ENCODE measurements at places on chromosomes 12 and 14.
A peak's percentile ranks its signal among the peaks of the same experiment; 100 is the strongest.

DNA sequence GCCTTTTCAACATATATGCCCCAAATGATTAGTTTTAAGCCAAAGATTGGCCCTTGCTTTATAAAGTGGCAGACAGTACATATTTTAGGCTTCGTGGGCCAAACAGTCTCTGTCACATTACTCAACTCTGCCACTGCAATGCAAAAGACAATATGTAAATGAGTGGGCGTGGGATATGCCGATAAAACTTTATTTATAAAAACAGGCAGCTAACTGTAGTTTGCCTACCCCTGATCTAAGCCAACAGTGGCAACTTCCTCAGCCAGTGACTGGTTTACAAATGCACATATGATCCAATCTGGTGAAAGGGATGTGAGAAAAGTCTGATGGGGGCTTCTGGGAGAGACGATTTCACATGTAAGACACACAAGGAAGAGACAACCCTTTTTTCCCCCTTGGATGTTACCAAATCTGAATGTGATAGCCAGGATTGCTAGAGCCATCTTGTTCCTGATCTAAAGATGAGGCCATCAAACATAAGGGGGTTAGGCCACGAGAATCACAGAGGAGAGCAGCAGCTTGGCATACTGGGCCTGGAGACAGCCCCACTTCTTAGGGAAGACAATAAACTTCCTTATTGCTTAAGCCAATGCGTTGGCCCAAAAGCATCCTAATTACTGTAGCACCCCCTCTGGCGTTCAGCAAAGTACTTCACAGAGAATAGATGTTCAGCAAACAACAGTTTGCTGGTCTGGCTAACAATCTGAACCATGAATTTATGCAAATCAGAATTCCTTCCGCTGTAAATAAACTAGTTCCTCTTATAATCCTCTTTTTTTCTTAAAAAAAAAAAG is 75.2 kb upstream of the TMCC3 start:
- peak; percentile 9 for DNase-seq

- DNase-seq, result peak; percentile 20
These were observed 195.4 kb downstream of the DUSP6 start for GRCh38 chr12:89156862-89157262.

DNA sequence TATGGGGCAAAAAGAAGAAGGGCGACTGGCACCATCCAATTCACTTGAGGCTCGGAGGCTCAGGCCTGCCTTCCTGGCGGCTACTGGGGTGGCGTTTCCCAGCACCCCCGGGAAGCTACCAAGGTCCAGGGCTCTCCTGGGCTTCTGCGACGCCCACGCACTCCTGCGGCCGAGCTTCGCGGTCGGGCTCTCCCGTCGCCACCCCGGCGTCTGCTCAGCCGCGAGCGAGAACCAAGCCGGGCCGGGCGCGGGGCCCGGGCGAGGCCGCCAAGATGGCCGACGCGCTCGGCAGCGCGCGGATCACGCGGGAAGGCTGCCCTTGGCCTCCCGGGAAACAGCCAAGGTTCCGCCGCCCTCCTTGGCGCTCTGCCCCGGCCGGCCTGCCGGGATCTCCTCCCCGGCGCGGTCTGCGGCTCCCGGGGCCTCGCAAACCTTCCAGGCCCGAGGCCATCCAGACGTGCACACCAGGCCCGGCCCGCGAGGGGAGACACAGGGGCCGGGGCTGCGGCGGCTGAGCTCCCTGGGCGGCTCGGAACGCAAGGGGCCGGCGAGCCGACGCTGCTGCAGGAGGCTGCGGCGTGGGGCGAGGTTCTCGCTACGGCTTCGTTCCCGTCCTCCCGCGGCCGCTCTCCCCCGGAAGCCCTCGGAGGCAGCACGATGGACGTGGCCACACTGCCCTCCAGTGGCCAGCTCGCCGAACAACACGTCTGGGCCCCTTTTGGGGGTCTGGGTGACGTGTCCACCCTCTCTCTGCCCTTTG is 23.5 kb upstream of the ZFP36L1 start:
- peak; percentile 95 for DNase-seq

- no peak for DNase-seq
These were observed 51.1 kb downstream of the EFCAB11 start for GRCh38 chr14:89903340-89903952.

DNA sequence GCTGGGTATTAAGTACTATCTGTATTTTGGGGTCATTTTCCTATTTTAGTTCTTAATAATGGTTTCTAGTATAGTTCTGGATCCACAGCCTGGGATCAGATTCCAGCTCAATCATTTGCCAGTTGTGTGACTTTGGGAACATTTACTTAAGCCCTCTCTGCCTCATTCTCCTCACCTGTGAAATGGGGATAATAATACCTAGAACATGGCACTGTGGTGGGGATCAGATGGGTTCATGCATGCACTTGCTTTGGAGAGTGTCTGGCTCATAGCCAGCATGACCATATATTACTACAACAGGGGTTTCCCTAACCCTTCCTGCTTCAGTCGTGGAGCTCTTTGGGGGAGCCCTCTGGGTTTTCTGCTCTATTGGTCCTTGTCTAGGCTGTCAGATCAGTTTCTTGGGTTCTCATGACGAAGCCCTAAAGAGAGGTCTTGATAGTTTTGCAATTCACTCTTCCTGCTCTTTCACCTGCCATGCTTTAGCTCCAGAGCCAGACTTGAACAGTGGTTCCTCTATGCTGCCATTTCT is 34.1 kb upstream of the SMOC1 start:
- DNase-seq, result no peak

- DNase-seq, result peak; percentile 44
These were observed 129.9 kb downstream of the CPNE8 start for GRCh38 chr12:38775457-38775856.

- no peak for DNase-seq
These were observed 11.8 kb downstream of the BAG5 start for GRCh38 chr14:103550451-103551337.

GRCh38 chr14:56514663-56515371 is 64.8 kb upstream of the TMEM260 start:
- DNase-seq, result peak; percentile 11

- DNase-seq, result no peak
These were observed 6.0 kb upstream of the SLC22A17 start for GRCh38 chr14:23358553-23359166.

DNA sequence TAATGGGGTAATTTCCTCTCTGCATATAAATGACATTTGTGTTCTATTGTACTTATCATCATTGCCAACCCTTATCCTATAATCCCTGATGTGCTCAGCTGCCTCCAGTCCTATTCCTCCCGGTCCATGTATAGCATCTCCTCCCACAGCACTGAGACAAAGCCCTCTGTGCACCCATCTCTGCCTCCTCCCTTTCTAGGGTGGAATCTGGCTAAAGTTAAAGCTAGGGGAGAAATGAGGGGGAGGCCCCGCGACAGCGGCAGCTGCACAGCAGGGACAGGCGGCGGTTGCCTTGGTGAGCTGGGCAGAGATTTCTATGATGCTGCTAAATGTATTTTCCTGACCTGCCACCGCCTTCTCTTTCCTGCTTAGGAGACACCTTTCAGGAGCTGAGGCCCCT is 12.8 kb upstream of the ZDHHC22 start:
- no peak for DNase-seq

DNA sequence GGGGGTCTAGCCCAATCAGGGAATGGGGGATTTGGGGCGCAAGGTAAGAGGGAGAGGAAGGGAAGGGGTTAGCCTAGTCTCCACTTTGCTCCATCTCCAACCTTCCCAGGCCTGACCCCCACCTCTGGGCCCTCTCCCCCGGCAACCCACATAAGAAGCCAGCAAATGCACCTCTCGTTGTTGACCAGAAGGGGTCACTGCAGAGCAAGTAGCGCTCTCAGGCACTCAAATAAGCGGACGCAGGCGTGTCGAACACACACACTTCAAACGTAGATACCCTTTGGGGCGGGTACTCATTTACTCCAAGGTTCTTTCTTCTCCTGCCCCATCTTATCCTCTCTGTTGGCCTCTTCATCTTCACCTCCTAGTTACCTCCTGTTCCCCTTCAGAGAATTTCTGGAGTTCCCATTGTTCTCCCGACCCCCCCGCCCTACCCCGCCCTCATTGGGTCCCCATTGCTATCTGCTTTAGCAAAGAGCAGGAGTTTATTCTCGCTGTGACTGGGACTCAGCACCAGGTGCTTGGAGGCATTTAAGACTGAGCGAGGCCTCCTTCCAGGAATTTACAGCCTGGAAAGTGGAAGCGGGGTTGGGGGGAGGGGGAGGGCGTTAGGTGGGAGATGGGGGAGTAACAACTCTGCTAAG is 1.5 kb upstream of the SRRM4 start:
- DNase-seq, result peak; percentile 61

DNA sequence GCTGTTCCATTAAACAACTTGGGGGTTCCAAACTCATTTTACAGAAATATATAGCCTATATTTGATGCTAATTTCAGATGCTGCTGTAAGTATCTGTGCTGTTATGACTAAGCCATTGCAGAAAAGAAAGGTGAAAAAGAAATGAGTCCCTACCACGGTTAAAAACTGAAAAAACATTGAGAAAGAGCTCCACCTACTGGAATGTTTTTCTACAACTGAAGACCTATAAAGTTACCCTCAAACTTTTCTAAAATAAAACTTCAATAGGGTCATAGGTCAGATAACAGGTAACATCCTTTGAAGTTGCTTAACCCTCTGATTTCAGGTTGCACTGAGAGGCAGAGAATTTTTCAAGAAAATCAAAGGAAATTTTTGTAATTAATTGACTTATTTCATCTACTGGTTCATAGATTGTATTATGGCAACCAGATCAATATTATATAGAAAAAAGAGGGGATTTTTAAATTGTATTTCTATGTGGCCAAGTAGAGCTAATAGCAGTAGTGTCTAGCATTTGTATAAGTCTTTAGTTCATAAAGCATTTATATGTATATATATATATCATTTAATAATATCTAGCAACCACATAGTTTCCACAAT is 279.9 kb downstream of the RPS29 start:
- DNase-seq, result peak; percentile 38

DNA sequence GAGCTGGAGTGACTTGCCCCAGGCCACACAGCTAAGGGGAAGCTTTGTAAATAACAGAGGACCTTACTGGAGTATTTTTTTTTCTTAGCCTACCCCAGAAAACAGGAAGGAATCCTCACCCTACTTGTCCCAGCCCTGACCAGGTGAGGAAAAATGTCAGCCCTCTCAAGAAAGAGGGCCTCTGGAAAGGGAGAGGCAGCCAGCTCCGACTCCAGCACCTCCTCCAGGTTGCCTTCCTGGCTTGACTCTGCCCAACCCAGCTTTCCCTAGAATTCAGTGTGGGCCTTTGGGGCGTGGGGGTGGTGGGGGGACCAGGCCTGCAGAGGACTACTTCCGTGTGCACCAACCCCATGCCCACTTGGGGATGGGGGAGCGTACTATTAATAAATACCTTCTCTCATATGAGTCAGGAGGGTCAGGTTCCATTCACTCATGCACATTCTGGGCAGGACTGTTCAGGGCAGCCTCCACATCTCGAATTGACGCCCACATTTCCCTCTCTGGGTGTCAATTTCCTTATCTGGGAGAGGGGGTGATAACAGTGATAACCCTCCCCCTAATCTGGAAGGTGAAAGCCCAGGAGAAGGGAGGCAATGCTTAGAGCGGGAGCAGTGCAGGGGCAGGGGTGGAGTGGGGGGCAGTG is 5.2 kb downstream of the RHOF start:
- DNase-seq, result no peak

GRCh38 chr14:31934767-31935266 is 142.3 kb upstream of the ARHGAP5 start:
- DNase-seq, result no peak

DNA sequence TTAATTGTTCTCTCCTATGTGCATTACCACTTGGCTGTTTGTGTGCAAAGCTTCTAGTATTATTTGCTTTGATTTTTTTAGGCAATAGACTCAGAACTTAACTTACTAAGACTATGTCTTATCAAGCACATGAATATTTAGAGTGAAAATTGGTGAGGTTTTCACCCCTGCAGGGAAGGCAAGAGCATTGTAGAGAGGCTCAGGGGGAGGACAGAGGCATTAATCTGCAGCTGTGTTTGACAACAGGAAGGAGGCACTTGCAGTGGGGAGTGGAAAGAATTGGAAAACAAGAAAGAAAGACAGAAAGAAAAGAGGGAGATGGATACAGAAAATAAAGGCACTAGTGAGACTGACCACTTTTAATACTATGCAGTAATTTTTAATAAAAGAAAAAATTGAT is 431.6 kb downstream of the PDZRN4 start:
- DNase-seq, result no peak

- no peak for DNase-seq
These were observed 23.8 kb downstream of the MYL2 start for GRCh38 chr12:110896559-110896958.

DNA sequence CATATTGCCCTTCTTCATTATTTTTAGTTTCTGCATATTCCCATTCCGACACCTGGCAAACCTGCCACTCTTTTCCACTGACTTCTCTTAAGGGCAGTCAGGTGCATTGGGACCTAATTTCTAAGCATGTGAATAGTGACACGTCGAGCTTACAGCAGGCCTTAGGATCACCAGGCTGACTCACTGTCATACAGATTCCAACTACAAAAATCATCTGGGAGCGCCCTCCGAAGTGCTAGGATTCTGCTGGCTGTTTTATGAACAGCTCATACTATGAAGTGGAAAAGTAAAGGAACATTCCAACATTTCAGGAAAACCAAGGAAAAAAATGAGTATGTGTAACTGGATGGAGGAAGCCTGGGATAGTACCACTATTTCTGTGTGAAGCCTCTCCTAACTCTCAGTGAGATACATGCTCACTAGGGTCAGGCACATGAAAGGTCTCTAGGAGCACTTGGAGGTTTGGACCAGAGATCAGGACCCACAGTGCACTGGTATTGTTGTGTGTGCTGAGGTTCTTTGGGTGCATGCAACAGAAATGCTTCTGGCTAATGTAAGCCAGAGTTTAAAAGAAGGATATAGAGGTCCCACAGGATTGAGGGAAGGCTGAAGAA is 257.4 kb downstream of the ZFP36L1 start:
- DNase-seq, result no peak

DNA sequence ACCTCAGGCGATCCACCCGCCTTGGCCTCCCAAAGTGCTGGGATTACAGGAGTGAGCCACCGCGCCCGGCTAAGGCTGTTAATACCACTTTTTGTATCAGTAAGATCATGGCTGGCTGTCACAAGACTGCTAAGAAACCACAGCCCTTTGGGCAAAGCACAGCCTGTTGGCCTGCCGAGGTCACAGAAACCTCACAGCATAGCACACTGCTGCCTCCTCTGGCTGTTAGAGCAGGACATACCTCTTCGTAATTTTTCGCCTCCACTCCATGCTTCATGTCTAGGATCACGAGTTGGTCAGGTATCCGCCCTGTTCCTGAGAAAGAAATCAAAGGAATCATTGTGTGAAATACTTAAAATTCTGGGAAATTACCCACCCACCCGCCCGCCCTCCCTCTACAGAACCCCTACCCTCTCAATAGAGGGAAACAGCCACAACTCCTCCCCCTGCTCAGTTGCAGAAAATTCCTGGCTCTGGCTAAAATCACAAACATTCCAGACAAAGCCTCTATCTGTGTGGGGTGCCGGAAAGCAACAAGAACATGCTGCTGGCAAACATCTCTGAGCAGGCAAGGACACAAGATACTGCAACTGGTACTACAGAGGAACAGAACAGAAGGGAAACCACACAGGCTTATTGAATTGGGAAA is 20.7 kb upstream of the NEK9 start:
- DNase-seq, result peak; percentile 23

DNA sequence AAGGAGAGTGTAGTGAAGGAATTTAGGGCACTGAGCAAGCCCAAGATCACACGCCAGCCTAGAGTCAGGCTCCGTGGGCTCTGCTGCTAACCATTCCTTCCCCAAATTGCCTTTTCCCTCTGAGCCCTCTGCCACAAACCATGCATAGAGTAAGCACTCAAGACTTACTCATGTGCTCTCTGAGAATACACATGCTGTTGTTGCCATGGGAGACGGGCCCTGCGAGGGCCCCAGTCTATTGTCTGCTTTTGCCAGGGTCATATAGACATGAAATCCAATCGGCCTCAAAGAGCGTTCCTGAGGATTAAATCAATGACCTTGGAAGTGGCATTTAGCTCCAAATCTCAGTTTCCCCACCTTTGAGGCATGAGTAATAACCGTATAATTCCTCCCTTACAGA is 48.7 kb upstream of the WSCD2 start:
- no peak for DNase-seq

Measured in activated CD4-positive, alpha-beta T cell treated with anti-CD3 and anti-CD28 coated beads, Interleukin-2, Interleukin-6, amounts not matched to agents 100 ng/mL and 50 ng/mL, durations not matched to agents 16 hours and 8 hours (primary cell).